ENCODE measurements at places on chromosomes 13 and 19.
A peak's percentile ranks its signal among the peaks of the same experiment; 100 is the strongest.

DNA sequence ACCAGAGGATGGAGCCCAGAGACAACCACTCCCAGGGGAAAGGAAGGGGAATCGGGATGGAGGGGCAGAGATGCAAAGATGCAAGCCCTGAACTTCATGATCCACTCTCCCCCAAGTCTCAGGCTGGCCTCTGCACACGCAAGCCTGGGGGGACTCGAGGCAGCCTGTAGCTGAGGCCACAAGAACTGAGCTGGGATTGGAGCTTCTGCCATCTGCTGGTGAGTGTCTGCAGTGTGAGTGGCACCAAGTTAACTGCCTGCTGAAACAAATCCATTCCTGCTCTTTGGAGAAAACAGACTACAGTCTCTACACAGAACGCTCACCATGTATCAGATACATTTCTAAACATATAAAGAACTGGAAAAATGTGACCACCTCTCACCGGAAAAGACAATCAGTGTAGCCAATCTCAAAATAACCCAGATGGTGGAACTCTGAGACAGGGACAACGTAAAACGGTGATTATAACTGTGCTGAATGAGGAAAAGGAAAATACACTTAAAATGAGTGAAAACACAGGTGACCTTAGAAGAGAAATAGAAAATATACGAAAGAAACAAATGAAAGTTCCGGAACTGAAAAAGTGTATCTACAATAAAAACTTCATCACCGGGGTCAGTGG, 62.1 kb downstream of the KLF2 start:
- no peak for DNase-seq

DNA sequence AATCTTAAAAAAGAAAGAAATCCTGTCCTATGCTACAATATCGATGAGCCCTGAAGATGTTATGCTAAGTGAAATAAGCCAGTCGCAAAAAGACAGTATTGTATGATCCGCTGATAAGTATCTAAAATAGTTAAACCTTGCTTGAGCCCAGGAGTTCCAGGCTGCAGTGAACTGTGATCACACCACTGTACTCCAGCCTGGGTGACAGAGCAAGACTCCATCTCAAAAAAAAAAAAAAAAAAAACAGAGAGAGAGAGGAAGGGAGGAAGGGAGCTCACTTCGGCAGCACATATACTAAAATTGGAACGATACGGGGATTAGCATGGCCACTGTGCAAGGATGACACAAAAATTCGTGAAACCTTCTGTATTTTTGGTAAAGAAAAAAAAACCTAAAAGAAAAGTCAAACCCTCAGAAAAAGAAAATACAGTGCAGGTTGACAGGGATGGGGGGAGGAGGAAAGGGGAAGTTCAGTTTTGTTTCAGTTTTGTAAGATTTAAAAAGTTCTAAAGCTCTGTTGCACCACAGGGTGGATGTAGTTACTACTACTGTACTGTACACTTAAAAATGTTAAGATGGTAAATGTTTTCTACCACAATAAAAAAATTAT, 8.4 kb downstream of the CLASRP start:
- no peak for DNase-seq

GRCh38 chr13:108281901-108282300, 12.4 kb downstream of the TNFSF13B start:
- no peak for DNase-seq

DNA sequence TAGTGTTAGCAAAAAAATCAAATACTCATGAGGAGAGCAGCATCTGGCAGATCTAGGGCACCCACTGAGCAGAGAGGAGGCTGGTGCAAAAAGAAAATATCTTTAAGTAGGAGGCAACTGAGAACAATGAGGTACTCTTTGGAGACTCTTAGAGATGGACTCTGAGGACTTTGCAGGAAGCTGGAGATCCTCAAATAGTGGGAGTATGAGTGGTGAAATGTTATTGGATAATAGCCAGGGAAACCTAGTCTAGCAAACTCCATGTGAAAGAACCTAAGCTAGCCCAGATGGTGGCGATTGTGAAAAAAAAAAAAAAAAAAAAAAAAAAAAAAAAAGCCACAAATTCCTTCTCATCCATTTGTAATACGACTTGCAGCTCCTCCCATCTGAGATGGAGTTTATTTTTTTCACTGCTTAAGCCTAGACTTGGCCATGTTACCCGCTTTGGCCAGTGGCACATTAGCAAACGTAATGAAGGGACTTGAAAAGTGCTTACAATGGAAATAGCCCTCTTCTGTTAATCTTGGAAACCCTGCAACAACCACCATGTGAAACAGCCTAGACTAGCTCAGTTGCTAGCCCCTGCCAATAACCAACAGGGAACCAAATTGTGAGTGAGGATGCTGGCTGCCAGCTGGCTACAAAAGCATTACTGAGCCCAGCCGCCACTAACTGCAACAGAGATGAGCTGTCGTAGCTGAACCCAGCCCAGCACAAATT, 476.2 kb downstream of the KLF12 start:
- no peak for DNase-seq

DNA sequence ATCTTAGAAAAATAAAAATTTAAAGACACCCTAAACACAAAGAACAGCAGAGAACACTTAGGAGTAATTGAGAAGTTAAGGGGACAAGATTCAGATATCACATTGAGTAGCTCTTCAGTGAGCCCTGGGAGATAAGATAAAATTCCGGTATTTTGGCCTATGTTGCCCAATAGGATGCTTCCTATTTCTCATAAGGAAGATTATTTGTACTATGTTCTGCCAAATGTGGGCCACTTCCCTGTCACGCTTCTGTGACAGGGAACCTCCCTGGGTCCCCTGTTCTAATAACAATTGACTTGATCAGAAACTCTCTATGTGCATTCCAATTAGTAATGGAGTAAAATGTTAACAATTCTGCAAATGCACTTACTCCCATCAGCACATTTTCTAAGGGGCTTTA, 310.7 kb downstream of the MYO16 start:
- DNase-seq: no peak

- DNase-seq: no peak
Measured at GRCh38 chr13:99897076-99897440, 74.5 kb downstream of the ZIC5 start.

DNA sequence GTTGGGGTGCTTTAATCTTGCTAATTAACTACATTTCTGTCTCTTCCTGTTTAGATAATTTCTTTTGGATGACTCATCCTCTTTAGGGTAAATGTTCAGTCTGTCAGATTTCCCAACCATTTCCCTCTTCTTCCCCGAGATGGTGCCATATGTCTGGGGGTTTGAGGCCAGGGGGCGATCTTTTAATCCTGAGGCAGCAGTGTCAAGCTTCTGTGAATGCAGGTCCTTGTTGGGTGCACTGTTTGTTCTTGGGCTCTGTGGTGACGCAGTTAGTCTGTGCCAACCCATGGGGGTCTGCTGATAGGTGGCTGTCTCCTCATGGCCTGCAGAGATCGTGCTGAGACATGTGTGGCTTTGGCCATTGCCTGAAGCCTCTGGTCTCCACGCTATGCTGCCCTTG, 420.4 kb downstream of the NDFIP2 start:
- DNase-seq: no peak

DNA sequence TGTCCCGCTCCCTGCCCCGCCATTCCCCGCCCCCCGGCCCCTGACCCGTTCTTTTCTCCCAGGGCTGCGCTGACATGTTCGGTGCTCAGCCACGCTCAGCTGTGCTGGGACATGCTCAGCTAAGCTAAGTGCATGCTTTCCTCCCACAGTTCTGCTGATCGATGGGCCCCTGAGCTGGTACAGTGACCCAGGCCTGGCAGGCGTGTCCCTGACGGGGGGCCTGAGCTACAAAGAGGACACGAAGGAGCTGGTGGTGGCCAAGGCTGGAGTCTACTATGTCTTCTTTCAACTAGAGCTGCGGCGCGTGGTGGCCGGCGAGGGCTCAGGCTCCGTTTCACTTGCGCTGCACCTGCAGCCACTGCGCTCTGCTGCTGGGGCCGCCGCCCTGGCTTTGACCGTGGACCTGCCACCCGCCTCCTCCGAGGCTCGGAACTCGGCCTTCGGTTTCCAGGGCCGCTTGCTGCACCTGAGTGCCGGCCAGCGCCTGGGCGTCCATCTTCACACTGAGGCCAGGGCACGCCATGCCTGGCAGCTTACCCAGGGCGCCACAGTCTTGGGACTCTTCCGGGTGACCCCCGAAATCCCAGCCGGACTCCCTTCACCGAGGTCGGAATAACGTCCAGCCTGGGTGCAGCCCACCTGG, 3.7 kb downstream of the TNFSF9 start:
- no peak for DNase-seq

GRCh38 chr19:44806291-44806690, 2.6 kb upstream of the BCAM start:
- DNase-seq: no peak

GRCh38 chr13:58992478-58993042, 1171.2 kb downstream of the DIAPH3 start:
- DNase-seq: no peak

GRCh38 chr19:1206150-1206863, 729 bp downstream of the STK11 start:
- DNase-seq: no peak

GRCh38 chr13:50153876-50154275, 138.6 kb downstream of the KCNRG start:
- DNase-seq: no peak

DNA sequence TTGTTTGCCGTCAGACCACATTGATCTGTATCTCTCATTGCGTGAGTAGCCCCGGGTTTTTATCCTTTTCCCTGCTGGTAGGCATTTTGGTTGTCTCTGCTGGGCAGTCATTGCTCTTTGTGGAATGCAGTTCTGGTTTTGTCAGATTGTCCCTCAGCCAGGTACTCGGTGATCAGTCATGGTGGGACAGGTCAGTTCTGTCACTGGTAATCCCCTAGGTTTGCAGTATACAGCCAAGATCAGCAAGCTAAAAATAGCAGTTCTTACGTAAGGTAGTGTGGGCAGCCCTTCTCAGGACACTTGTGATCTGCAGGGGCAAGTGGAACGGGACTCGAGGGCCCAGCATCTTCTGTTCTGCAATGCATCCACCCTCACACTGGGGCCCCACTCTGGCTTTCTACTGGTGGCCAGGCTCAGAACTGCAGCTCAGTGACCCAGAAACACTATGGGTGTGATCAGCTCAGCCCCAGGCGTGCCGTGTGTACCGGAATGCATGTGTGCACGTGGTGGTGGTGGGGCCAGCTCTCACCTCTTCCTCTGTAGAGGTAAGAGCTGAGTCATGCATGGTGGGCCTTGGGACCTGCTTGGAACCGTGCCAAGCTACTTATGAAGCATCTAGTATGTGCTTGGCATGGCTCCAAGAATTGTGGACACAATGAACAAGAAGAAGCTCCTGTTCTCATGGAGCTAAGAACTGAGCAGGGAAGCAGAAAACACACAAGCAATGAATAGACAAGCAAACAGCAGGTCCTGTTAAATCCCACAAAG, 6.3 kb downstream of the PLEKHF1 start:
- peak; percentile 76 for DNase-seq

DNA sequence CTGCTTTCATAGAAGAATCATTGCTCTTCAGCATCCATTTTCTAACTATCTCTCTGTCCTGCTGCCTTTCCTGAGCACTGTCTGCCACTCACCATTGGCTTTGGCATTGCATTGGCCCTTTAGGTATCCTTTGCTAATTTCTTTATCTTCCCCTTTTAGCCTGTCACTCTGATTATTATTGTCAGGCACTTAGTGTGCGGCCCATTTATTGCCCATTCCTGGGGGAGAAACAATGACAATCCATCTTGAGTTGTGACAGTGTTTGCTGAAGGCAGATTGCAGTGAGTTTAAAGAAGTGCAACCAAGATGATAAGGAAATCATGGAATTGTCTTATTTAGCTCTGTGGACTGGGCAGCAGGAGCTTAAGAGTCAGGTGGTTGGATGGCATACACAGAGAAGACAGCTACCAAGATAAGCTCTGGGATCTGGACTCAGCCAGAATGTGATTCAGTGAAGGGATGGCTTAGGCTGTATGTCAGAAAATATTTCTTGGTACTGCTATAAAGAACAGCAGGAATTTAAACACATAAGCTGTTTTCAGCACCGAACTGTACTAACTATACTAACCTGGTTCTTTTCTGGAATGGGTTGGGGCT, 25.3 kb downstream of the B3GLCT start:
- DNase-seq: no peak

DNA sequence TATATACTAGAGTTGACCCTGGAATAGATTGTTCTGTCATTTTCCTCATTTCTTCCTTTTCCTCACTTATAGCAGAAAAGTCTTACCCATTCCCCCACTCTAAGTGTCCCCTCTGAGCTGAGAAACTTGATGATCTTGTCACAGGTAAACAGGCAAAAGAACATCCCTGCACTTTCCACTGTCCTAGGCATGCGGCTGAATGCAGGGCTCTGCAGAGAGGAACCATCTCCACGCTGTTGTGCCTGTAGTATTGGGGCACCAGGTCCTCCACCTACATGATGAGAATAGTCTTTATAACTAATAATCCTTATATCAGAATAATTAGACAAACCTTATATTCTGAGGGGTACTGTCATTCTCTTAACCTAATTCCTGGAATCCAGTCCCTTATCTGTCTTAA, 211.3 kb downstream of the RBM26 start:
- DNase-seq: no peak

GRCh38 chr19:53109527-53109926, 6.3 kb upstream of the ZNF160 start:
- DNase-seq: no peak

DNA sequence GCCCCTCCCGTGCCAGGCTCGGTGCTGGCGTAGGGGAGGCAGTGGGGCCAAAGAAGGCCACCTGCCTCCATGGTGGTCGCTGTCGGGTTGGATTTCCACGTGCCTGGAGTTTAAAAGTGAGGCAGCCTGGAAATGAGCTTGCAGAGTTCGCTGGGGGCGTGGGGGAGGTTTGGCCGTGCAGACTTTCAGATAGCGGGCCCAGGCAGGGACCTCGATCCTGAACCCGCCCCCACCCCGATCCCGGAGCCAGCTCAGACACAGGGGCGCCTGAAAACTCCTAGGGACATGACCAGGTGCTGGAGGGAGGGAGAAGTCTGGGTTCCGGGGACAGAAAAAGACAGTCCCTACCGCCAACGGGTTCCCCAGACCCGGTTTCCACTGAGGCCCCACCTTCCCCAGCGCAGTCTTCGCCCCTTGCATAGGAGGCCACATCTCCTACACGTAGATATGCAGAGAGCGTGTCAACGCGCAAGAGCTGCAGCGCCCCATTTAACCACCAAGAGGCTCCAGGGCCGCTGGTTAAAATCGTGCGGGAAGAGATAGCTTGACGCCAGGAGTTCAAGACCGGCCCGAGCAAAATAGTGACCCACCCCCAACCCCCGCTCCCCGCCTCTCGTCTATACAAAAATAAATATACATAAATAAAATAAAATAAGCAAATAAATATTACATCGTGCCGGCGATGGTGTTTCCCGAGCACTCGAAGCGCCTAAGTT, 8.5 kb downstream of the CCDC8 start:
- no peak for DNase-seq
